ENCODE measurements at places on chromosomes 11 and 22.

GRCh38 chr22:21858025-21858764 lies 9.2 kb downstream of the MAPK1 start:
- no peak for DNase-seq

- no peak for DNase-seq
Measured at GRCh38 chr11:129093283-129093682, 98.8 kb downstream of the ARHGAP32 start.

GRCh38 chr11:32884770-32885384 lies 7.7 kb upstream of the QSER1 start:
- DNase-seq = no peak

- no peak for DNase-seq
Measured at GRCh38 chr22:46533070-46533833, 4.2 kb downstream of the CELSR1 start.

DNA sequence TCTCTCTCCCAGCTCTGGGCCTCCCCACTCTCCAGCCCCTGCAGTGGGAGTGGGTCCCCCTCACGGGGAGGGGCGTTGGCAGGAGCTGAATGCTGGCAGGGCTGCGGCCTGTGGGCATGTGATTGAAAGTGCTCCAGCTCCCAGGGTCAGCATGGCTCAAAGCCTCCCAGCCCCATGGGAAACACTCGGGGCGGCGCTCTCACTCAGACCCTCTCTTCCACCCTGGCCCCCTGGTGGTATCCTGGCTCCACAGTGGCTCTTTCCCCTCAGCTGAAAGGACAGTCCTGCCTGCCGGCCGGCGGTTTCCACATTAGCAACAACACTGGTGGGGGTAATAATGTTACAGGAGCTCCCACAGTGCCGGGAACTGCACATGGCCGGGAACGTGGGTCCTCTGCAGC lies 35.5 kb downstream of the POLR3H start:
- DNase-seq = no peak

- no peak for DNase-seq
Measured at GRCh38 chr11:113521737-113522517, 46.7 kb upstream of the DRD2 start.

DNA sequence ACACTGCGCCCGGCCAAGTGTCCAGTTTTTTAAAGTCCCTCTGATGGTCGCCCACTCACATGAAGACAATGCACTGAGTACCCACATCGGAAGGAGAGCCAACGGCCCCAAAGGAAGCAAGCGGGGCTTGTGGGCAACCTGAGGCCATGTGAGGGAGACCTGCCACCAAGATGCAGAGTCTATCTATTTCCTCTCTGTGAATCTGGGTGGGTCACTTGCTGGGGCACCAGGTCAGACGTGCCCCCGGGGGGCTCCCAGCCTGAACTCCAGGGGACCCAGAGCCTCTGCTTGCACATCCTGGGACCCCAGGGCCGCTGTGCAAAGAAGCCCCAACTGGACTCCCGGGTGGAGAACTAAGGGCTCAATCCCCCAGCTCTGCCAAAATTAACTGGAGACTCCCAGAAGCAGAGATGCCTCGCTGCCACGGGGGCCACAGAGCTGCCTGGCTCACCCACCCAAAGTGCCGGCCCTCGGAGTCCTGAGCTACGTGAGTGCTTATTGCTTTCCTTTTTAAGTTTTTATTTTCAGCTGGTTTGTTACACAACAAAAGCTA lies 106.4 kb downstream of the BRD1 start:
- no peak for DNase-seq

- no peak for DNase-seq
Measured at GRCh38 chr11:43573873-43574272, 106.7 kb upstream of the HSD17B12 start.

- no peak for DNase-seq
Measured at GRCh38 chr11:123211149-123211852, 16.3 kb upstream of the CLMP start.

- no peak for DNase-seq
Measured at GRCh38 chr11:134330611-134331353, 1.0 kb upstream of the GLB1L2 start.

GRCh38 chr22:38403812-38404211 lies 51.2 kb downstream of the KCNJ4 start:
- no peak for DNase-seq

DNA sequence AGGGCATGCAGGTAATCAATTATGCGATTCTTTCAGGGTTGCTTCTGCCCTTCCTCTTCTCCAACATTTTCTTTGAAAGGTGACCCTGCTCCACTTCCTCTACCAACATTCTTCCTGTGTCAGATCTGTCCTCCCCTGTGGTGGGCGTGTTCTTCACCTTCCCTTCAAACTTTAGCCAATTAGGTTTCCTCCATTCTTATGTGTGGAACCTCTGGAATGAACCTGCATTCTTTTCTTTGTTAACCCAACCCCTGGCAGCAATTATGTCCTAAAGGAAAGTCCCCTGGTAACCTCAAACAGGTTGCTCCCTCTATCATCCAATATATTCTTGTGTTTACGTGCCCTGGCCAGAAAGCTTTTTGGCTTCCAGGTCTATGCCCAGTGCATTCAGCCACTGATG lies 22.4 kb downstream of the KIRREL3 start:
- DNase-seq = no peak

DNA sequence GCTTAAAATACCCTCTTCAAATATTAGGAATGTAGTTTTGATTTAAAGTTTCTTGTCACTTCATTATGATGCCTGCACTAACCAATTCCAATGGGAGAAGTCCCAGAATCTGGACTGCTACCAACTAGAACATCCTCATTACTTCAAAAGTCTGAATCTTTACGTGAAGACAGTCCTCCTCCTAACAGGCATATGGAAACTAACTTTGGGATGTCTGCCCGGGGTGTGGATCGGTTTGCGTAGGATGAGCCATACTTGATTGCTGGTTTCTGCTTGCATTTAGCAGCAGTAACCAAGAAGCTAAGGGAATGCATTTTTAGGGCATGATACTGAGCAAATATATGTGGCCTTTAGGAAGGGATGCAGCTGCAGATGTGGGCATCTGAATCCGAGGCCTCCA lies 177.1 kb downstream of the LRRC4C start:
- DNase-seq = no peak

DNA sequence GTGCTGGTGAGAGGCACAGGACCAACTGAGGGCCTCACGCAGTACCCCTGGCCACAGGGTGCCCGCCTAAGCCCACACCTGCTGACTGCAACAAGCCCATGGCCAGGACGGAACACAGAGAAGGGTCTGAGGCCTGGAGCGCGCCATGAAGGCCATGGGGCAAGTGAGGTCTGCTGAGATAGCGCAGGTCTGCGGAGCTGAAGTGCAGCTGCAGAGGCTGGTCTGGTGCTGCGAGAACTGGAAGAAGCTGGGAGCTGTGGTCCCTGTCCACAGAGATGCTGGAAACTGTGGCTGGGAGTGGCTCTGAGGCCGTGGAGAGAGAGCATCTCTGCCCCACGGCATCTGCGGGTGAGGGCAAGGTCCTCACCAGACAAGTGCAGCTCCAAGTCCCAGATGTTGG lies 8.3 kb downstream of the GALR3 start:
- no peak for DNase-seq

GRCh38 chr22:21051145-21051830 lies 5.5 kb downstream of the LRRC74B start:
- no peak for DNase-seq

DNA sequence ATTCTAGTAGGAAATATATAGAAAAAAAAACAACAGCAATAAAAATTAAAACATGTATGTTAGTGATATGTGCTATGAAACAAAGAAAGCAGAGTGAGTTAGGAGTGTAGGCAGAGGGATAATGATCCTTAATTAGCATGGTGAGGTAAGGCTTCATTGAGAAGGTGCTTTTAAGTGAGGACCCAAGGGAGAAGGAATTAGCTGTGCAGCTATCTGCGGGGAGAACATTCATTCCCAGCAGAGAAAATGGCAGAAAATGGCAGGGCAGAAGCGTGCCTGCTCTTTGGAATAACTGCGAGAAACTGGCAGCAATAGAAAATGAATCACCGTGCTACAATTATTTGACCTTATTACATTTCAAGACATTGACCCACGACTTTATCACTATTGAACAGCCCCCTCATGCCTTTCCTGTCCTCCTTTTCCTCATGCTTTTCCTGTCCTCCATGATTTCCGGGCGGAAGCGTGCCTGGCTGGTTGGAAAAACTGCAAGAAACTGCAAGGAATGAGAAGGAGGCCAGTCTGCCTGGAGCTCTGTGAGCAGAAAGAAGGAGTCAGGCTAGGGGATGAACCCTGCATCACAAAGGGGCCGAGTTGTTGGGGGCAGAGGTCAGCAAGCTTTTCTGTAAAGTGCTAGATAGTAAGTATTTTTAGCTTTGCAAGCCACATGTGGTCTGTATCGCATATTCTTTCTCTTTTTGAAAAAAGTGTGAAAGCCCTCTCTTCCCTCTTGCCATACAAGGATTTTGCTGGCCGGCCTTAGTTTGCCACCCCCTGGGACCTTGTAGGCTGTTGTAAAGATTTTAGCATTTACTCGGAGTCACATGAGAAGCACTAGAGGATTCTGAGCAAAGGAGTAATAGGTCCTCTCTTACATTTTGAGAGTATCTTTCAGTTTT lies 37.1 kb upstream of the SWAP70 start:
- no peak for DNase-seq

- DNase-seq = no peak
Measured at GRCh38 chr11:62645671-62645945, 805 bp downstream of the GANAB start.

DNA sequence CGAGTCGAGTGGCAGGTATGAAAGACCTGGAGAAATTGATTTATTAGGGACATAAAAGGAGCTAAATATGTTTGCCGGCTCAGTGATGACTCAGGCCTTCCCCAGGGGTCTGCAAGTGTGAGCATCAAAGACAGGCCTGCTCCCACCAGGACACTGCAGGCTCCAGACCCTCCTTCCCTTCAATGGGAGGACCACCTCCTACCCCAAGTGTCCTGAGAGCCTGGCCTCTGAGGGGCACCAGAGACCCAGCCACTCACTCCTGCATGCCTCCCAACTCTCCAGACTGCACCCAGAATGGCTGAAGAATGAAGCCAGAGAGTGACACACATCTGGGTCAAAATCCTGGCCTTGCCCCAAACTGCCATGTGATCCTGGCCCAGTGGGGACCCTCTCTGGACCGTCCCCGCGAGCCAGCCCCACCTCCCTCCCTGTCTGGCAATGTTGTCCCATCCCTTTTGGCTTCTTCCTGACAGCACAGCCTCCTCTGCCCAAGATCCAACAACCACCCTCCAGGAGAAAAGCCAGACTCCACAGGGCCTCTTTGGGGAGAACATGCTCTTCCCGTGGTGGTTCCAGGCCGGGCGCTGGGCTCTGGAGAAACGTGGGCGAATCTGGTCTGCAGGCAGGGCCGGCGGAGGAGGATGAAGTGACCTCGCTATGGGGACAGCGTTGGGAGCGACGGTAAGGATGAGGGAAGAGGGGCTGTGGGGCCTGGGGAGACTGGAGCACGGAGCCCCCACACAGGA lies 36.2 kb downstream of the CYTH4 start:
- DNase-seq = no peak

DNA sequence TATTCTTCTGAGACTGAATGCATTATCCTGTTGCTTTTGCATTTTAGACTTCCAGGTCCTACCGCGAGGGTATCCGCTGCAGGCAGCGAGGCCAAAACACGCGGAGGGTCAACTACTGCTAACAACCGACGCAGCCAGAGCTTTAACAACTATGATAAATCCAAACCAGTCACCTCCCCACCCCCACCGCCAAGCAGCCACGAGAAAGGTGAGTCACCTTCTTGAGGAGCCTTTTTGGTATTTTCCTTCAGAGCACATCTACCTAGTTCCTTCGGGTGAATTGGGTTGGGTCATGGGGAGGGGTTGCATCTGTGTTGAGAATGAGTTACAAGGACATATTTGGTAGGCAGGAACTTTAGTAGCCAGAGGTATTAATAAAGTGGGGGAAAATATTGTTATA lies 179.8 kb downstream of the NAV2 start:
- DNase-seq = no peak

DNA sequence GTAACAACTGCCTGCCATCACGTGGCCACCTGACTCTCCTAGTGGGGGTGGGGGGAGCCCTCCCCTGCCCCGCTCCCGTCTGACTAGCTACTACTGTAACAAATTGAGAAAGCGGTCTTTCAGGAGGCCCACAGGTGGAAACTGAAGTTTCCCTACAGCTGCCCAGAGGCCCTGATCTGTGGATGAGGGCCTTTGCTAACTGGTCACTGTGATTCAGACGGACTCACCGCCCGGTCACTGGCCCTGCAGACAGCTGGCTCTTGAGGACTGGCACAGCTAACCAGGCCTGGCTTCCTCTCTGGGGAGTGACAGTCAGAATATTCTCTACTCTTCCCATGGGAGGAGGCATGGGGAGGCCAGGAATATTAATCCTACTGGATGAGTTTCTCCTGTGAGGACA lies 116.8 kb downstream of the ARHGAP8 start:
- no peak for DNase-seq

DNA sequence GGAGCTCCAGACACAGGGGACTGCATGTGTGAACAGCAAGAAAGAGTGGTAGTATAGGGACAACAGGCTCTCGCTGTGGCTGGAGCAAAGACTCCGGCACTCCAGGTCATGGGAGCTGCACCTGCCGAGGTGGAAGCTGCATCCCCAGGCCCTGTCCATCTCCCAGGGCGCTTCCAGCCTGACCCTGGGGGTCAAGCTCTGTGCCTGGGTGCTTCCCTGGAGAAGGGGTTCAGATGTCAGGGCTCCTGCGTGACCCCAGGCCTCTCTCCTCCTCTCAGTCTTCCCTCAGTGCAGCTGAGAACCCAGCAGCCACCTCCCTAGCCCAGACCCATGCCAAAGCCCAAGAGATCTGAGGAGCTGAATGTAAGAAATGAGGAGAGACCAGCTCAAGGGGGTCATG lies 3.4 kb downstream of the TMPRSS4 start:
- DNase-seq = no peak

DNA sequence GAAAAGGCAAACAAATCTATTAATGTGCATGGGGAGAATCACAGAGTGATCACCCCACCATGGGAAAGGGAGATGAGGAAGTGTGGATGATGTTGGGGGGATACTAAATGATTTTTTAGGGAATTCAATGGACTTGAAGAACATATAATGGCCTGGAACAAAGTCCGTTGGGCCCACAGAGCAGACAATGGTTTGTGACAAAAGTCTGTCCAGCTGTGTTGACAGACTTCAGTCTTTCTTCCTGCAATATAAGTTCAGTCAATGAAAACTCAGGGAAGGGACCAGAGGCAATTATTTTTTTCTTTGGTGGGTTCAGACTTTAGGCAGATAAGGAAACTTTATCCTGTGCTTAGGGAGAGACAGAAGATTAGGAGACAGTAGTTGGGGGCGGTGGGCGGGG lies 18.0 kb upstream of the HORMAD2 start:
- DNase-seq = no peak

DNA sequence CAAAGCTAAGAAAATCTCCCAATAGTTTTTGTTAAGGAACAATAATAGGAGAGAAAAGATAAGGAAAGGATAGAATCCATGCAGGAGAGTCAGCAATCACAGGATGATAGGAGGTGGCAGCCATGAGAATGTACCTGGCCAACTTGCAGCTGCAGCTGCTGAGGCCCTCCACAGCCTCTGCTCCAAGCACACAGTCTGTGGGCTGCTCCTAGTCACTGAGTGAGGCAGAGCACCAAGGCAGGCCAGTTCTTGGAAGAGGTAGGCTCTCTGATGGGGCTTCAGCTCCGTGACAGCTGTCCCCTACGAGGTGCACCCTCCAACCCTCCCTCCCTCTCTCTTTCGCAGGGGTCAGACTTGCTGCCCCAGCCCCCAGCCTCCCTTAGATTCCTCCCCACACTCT lies 5.5 kb upstream of the KCNJ1 start:
- DNase-seq = no peak

- no peak for DNase-seq
Measured at GRCh38 chr22:50247748-50248147, 2.9 kb upstream of the TUBGCP6 start.

All from T1000 (cell line).